Stimulated activated CD4-positive, alpha-beta T cell treated with anti-CD3 and anti-CD28 coated beads, Interleukin-4, amount 100 ng/mL, for 1 hour (primary cell): ENCODE measurements at places on chromosomes 12 and 14.

DNA sequence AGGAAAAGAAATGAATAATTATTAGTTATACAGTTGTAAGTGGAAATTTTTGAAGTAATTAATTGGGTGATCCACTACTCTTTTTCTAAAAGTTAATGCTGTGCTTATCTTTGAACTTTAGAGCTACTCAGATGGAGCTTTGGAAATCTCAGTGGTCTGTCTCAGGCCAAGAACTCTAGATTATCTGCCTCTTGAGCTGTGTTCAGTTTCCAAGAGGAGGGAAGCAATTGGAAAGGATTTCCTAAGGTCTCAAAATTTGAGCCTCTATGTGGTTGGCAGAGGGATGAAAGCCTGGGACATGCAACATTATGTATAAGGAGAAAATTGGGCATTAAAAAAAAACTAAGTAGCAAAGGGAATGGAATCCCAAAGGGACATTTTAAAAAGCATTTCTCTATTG lies 334.0 kb upstream of the PRICKLE1 start:
- no peak for DNase-seq

GRCh38 chr12:110790301-110790700 lies 47.6 kb upstream of the PPP1CC start:
- DNase-seq, result no peak

DNA sequence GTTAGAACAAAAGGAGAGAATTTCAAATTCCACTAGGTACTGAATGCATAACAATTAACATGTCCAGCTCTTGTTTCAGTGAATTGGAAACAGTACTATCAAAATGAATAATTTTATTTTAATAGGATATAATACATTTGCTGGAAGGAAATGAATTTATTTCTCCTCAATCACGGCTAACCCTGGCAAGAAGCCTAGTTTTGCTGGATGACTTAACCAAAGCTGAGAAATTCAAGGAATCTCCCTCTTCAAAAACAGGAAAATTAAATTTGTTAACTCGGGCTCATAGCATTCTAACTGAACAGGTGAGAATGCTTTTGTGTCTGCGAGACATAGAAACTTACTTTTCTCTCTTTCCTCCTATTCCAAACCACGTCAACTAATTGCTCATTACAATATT lies 163.5 kb upstream of the NEDD1 start:
- no peak for DNase-seq

DNA sequence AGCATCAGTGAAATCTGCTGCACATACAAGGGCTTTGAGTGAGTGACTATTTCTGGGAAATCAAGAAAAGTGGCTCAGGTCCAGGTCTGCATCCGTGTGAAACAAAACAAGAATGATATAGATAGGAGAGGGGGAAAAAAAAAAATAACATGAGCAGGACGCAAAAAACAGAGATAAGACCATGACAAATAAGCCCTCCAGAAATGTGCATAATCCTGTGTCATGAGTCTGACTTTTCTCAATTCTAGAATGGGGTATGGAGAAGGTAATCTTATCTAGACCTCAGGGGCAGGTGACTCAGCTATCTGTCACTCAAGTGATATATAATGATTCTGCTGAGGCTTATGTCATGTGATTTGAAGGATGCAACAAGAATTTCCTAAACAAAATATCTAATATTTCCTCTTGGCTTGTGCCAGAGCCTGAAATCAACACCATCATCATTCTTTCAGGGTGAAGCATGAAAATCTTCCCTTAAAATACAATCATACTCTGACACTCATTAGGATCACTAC lies 250.0 kb downstream of the PHLDA1 start:
- DNase-seq, result no peak

GRCh38 chr12:126431767-126432166 lies 1366.5 kb downstream of the AACS start:
- no peak for DNase-seq
